Epithelial cell of proximal tubule (primary cell): ENCODE measurements at places on chromosomes 11 and 22. TPM values are rescaled to one million over a fixed set of nuclear protein-coding genes. Genes with fewer than 3 reads are reported as not detected.

Gene NNMT
- total RNA-seq = 875 and 1,529 TPM in 2 replicates

Gene TRIM66
- 0.58 and 10.5 TPM in 2 replicates for total RNA-seq

Gene C11orf42
- not detected in 2 replicates for total RNA-seq

Gene CECR2
- total RNA-seq = 2.5 and 3.7 TPM in 2 replicates

Gene SSTR3
- not detected in 2 replicates for total RNA-seq

Gene EFCAB6
- 0.07 and 0.23 TPM in 2 replicates for total RNA-seq

Gene OR8I2
- total RNA-seq = not detected in 2 replicates

Gene CAPRIN1
- total RNA-seq = 172 and 222 TPM in 2 replicates

Gene FIBIN
- total RNA-seq = not detected in 2 replicates

Gene TRIM68
- total RNA-seq = 7.9 and 8.5 TPM in 2 replicates

Gene TMPRSS5
- 0.07 and 0.63 TPM in 2 replicates for total RNA-seq
